ENCODE measurements at places on chromosomes 6 and 20.

- DNase-seq, result peak; percentile 92
These were observed 107.0 kb downstream of the HIVEP1 start for GRCh38 chr6:12119085-12119588.

- no peak for DNase-seq
These were observed 63.9 kb downstream of the CHMP4B start for GRCh38 chr20:33875055-33875454.

- DNase-seq, result peak; percentile 40
These were observed 60.6 kb downstream of the TOX2 start for GRCh38 chr20:43975096-43975768.

DNA sequence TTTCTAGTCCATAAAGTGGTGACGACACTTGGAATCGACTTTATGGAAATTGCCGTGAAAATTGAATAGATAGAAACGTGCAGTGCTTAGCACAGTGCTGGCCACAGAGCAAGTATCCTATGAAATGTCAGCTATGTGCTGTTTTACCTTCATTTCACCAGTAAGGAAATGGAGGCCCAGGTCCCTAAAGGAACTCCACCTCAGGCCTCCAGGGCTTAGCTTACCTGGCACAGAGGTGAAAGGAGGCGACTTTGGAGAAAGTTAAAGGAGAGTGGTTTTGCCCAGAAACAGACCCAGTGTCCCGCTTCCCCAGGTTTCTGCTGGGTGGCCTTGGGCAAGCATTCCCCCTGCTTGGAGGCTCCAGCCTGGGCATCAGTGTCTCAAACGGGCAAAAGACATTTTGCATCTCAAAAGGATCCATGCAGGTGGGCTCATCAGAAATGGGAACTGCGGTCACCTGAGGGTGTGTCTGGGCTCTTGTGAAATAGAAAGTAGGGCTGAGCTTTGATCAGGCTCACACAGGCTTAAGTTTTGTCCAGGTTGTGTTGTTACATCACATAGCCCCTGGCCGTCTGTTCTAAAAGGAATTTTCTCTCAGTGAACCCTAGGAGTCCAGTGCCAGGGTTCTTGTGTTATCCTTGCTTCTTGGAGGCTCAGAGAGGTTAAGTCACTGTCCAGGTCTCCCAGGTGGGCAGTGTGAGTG, 6.8 kb upstream of the TULP1 start:
- DNase-seq, result no peak

- peak; percentile 78 for DNase-seq
These were observed 67.8 kb upstream of the EPB41L1 start for GRCh38 chr20:36086767-36087166.

All from kidney tubule cell (primary cell).